ENCODE measurements at places on chromosomes 16 and 17.
A peak's percentile ranks its signal among the peaks of the same experiment; 100 is the strongest.

DNA sequence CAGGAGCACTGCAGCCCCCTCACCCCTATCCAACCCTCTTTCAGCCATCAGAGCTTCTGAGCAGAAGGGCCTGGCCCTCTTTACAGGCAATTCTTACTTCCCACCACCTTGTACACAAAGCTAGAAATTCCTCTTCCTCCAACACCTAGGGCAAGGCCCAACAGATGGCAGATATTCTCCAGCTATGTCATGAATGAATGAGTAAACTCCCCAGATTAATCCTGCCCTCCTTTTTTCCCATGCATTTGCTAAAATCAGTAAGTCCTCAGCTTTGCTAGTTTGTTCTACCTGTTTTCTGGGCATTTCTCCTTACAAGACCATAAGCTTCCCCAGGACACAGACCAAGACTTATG lies 20.4 kb upstream of the MRPS23 start:
- DNase-seq, result no peak

- no peak for DNase-seq
Measured at GRCh38 chr17:79974566-79975497, 60.8 kb downstream of the TBC1D16 start.

DNA sequence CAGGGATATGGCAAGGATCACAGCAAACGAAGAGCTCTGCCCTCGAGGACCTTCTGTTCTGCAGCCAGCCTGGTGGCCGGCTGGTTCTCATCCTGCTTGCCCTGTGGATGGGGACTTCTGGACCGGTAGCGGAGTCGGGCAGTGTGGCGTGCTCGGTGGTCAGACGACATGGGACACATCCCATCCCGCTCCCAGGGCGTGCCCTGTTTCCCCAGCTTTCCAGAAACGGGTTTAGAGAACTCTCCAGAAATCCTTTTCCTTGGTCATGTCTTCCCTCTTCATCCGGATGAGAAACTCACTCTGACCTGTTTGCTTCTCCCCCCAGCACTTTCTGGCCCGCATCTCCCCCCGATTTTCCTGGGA lies 115.8 kb downstream of the OR1D5 start:
- no peak for DNase-seq

- no peak for DNase-seq
Measured at GRCh38 chr16:23734176-23734893, 20.5 kb upstream of the CHP2 start.

GRCh38 chr17:80086081-80086480 lies 15.3 kb upstream of the GAA start:
- DNase-seq, result peak; percentile 33

DNA sequence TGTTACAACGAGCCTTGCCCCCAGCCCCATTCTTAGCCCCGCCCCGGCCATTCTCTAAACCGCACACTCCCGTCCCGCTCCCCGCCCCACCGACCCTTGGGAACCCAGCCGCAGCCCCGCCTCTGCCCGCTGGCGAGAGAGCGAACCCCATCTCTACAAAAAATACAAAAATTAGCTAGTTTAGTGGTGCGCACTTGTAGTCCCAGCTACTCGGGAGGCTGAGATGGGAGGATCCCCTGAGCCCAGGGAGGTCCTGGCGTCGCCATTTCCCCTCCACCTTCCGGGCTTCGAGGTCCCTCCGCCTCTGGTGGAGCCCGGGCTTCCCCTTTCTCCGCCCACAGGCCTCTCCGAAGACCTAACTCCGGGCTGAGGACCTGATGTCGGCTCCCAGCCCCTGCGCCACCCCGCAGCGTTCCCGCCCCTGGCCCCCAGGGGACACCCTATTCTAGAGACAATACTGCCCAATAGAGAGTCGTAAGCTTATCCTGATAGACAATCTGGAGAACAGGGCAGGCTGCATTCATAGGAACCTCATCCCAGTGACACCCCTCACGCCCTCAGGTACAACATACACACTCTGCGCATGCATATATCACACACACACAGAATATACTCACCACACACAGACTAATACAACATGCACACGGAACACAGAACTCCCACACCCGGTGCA lies 480 bp upstream of the PROCA1 start:
- no peak for DNase-seq

DNA sequence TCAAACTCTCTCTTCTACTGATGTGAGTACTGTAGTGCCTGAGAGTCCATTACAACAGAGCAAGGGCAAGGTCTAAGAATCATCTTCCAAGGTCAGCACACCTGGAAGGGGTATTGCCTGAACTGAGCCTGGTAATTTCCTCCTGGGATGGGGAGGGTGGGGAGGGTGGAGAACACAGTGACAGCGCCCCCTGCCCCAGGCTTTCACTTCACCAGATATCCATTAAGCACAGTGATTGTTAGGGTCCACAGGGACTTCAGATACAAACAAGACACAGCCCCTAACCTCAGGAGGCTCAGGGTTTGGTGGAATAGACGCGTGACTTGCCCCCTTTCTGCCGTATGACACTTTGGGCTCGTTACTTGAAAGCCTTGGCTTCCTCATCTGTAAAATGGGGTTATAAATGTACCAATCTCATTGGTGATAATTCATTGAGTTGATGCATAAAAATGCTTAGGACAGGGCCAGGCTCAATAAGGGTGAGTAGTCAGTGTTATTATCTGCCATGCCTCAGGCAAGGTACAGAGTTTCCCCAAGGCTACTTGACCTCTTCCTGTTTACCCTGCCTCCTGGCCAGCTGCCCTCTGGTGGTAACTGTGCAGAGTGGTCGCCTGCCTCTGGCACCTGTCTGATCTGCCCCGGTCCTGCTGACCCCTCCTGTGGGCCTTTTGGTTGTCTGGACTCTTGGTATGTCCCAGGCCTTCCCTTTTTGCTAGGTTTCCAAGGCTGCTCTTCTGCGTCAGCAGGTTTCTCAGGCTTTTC lies 13.1 kb upstream of the BRD7 start:
- DNase-seq, result no peak

- DNase-seq, result no peak
Measured at GRCh38 chr16:79415983-79416640, 184.4 kb downstream of the MAF start.

DNA sequence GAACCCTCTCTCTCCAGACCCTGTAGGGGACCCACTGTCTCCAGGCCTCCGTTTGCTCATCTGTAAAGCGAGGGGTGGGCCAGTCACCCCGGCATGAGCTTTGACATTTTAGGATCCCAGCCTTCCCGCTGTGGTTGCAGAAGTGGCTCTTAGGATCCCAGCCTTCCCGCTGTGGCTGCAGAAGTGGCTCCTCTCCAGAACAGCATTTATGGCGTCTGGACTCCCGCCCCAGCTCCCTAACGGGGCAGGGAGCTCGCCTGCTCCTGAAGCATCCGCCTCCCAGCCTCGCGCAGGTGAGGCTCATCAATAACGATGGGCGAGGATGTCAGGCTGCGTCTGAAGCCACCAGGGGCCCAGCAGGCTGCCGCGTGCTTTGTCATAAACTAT lies 222.3 kb upstream of the TNRC6C start:
- DNase-seq, result peak; percentile 75

DNA sequence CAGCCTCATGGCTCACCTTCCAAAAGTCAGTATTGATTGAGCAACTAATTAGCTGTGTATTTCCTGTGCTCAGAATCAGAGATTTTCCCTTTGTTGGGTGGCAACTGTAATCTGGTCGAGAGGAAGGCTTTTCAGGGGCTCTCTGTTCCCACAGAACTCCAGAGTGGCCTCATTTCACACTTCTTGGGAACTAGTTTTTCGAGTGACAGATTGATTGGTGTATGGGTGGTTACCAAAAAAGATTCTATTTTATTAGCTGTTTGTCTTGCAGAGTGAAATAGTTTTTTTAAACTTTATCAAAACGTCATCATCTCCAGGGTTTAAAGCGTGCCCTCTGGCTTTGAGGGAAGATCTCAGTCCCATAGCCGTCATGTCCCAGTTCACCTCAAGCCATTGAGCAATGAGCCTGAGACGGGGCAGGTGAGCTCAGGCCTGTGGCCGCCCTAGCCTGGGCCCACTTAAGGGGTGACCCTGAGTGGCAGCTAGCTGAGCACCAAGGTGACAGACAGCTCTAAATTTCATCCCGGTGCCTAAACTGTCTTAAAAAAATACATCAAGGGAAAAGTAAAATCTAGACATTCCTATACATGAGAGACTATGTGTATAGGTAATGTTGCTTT lies 53.0 kb downstream of the SMPD3 start:
- no peak for DNase-seq

GRCh38 chr17:64615028-64615677 lies 47.0 kb downstream of the SMURF2 start:
- DNase-seq, result no peak

- no peak for DNase-seq
Measured at GRCh38 chr16:66689282-66689681, 7.3 kb downstream of the CMTM4 start.

GRCh38 chr17:82495844-82496528 lies 23.5 kb upstream of the FOXK2 start:
- DNase-seq, result peak; percentile 29

GRCh38 chr17:65301184-65301583 lies 164.0 kb downstream of the RGS9 start:
- DNase-seq, result no peak

DNA sequence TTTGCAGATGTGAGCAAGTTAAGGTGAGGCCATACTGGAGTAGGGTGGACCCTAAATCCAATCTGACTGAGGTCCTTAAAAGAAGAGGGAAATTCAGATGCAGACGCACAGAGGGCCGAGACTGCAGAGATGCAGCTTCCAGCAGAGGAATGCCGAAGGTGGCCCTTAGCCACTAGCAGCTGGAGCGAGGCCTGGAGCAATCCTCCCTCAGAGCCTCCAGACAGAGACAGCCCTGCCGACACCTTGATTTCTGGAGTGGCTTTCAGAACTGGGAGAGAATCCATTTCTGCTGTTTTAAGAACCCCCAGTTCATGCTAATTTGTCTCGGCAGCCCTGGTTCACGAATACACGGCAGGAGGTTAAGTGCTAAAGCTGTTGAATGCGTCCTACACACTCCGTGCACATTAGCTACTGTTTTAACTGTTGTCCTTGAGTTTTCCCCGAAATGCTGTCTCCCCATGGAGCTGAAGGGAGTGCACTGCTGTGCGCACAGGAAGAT lies 135.5 kb downstream of the IRF8 start:
- no peak for DNase-seq

DNA sequence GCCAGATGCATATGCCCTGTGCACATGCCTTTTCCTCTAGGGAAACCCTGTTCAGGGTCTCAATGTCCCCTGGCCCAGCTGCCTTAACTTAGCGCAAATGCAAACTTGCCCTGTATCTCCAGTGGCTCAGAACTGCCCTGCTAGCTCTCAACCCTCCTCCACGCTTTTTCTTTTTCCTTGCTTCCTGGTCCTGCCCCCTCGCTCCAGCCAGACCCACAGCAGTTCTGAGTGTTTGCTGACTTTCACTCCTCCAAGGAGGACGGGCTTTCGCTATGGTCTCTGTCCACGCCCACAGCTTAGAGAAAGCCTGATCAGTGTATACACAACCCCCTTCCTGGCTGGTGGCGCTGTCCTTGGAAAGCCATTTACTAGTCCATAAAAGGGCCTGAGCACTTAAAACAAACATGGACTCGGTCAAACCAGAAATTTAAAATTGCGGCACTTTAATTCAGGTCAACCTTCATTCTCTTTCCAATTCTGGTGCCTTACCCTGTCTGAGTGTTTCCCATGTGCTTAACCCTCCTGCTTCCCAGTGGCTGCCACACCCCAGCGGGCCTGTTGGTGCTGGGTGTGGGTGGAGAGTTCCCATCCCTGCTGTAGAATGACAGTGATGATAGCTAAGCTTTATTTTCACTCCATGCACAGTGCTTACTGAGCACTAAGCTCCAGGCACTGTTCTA lies 15.6 kb upstream of the TMEM98 start:
- DNase-seq, result peak; percentile 1

DNA sequence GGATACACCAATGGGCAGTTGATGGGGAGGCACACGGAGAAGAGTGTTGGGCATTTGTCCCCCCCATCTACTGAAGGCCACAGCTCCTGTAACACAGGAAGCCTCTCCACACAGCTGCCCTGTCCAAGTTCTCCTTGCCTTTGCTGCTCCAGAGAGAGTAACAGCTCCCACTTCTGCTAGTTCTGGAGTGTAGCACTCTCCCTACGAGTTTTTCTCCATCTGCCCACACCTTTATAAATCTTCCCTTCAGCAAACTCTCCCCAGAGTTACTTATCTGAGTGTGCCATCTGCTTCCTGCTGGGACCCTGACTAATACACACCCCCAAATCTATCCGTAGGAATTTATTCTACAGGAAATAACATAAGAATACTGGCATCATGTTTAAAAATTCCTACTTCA lies 42.6 kb upstream of the ERN1 start:
- DNase-seq, result no peak

DNA sequence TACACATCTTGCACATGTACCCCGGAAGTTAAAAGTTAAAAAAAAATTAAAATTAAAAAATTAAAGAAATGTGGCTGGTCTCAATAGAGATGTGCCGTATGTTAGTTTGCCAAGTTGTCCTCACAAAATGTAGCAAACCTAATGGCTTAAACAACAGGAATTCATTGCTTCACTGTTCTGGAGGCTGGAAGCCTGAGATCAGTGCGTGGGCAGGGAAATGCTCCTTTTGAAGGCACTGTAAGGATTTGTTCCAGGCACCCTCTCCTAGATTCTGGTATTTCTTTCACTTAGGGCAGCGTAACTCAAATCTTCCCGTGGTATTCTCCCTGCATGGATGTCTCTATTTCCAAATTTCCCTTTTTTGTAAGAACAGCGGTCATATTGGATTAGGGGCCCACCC lies 32.7 kb upstream of the MON1B start:
- no peak for DNase-seq

- DNase-seq, result no peak
Measured at GRCh38 chr16:48810436-48810802, 200.4 kb upstream of the N4BP1 start.

DNA sequence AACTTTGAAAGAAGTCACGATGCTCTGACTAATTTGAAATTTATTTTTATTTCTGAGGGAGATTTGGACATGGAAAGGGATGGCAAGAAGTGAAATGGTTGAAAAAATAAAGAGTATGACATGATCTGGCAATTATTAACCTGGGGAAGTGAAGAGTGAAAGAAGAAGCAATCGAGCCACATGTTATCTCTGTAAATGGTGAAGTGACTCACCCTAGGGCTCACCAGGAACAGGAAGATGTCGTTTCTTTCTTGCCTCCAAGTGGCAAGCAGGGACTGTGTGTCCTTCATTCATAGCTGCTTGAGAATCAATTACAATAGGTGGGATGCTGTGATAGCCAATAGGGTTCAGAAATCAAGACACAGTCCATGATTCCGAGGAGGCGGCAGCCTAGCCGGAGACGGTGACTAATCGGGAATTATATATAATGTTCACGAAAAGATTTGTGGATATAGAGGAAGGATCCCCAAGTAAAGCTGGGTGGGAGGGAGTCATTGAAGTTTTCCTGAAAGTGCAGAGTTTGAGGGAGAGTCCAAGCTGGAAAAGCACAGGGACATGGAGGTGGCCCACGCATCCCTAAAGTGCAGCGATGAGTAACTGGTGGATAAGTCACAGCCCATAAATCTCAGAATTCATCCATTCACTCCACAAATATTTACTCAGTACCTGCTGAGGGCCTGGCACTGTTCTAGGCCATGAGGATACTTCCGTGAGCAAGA lies 18.2 kb upstream of the KRT20 start:
- no peak for DNase-seq

- no peak for DNase-seq
Measured at GRCh38 chr17:44501866-44502375, 1.3 kb downstream of the GPATCH8 start.

- DNase-seq, result no peak
Measured at GRCh38 chr16:87332150-87332549, 15.0 kb upstream of the C16orf95 start.
